ENCODE measurements at places on chromosomes 3 and 15.

- no peak for DNase-seq
These were observed 22.7 kb upstream of the IREB2 start for GRCh38 chr15:78415284-78415683.

GRCh38 chr3:31291818-31292217, 240.9 kb upstream of the STT3B start:
- no peak for DNase-seq

GRCh38 chr3:144229953-144230352, 258.3 kb downstream of the DIPK2A start:
- DNase-seq = no peak

GRCh38 chr15:41341519-41341918, 8.8 kb downstream of the NUSAP1 start:
- no peak for DNase-seq

DNA sequence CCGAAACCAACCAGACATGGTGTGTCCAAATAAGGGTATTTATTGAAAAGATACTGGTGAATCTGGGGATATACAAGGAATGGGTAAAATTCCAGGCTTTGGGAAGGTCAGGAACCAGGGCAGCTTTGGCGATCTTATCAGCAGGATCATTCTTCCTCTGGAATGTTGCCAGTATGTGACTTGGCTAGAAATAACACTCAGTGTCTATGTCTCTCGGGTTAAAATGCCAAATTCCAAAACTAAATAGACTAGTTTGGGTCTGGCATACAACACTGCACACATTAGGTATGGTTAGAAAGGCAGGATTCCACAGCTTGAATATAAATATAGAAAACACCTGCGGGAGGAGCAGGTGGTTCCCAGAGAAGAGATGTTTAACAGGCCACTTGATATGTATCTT, 220.2 kb upstream of the CD96 start:
- DNase-seq = no peak

- no peak for DNase-seq
These were observed 34.7 kb downstream of the EPHB1 start for GRCh38 chr3:134829721-134830120.

DNA sequence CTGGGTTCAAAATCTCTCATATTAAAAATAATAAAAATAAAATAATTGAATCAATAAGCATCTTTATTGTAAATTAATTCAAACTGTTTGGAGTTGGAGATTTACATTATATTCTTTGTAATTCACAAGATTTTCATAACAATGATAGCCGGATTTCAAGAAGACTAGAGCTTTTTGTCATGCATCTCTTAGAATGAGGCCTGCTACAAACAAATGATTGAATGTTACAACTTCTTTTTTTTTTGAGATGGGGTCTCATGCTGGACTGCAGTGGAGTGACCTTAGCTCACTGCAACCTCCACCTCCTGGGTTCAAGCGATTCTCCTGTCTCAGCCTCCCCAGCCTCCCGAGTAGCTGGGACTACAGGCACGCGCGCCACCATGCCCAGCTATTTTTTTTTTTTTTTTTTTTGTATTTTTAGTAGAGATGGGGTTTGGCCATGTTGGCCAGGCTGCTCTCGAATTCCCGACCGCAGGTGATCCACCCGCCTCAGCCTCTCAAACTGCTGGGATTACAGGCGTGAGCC, 3.5 kb downstream of the SLTM start:
- DNase-seq = no peak

GRCh38 chr3:33914212-33914611, 115.8 kb downstream of the PDCD6IP start:
- no peak for DNase-seq

- no peak for DNase-seq
These were observed 355.7 kb downstream of the SOX2 start for GRCh38 chr3:182067423-182067822.

DNA sequence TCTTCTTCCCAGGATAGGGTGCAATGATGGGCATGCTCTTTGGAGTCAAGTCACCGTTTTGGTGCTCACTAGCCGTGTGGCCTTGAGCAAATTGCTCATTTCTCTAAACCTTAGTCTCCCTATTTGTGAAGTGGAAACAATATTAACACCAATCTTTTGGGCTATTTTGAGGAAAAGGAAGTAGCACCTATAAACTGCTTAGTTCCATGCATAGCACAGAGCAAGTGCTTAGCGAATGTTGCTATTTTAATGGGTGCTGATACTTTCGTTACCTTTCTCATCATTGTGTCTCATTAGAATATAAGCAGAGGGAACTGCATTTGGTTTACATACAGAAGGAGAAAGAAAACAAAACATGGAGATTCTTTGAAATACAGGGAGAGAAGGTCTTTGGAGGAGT, 66.1 kb downstream of the BOC start:
- DNase-seq = no peak

DNA sequence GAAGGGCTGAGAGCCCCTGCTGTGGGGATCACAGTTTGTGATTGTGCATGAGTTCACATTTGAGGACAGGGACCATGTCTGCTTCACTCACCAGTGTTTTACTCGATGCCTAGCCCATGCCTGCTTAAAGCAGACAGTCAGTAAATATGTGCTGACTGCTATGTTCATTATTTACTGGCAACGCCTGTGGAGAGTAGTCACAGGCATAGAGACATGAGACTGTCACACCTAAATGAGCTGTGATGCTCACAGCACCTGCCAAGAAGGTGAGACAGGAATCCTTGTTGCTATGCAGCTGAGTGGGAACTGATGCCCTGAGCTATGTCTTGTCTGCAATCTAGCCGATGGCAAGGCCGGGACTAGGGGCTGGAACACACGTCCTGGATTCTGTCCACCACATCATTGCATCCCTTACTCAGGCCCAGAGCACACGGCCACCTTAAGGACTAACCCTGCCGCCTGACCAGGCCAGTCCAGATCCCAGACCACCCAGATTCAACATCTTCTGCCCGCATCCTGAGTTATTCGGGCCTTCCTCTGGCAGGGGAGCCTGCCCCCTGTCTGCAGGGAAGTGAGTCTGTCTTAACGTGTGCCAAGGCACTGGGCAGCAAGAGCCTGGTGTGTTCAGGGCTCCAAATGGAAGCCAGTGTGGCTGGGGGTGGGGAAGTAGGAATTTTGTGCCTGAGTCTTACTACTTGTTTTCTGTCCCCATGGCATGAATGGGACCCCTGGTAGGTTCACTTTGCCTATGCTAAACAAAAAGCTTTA, 44.8 kb downstream of the FGD5 start:
- no peak for DNase-seq

DNA sequence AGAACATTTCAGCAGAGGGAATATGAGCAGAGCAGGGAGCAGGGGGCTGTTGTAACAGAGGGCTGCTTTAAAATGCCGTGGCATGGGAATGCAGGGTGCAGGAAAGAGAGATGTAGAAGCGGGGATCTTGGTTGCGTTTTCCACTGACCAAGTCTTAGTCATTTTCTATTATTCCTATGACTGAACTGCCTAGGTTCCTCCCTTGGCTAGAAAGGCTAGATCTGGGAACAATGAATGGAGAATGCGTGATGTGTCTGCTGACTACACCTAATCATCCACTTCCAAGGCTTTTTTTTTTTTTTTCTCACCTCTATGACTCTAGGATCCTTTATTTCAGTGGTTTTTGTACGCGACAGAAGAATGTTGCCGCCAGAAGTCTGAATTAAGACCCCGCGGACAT, 607.4 kb upstream of the TBL1XR1 start:
- no peak for DNase-seq

DNA sequence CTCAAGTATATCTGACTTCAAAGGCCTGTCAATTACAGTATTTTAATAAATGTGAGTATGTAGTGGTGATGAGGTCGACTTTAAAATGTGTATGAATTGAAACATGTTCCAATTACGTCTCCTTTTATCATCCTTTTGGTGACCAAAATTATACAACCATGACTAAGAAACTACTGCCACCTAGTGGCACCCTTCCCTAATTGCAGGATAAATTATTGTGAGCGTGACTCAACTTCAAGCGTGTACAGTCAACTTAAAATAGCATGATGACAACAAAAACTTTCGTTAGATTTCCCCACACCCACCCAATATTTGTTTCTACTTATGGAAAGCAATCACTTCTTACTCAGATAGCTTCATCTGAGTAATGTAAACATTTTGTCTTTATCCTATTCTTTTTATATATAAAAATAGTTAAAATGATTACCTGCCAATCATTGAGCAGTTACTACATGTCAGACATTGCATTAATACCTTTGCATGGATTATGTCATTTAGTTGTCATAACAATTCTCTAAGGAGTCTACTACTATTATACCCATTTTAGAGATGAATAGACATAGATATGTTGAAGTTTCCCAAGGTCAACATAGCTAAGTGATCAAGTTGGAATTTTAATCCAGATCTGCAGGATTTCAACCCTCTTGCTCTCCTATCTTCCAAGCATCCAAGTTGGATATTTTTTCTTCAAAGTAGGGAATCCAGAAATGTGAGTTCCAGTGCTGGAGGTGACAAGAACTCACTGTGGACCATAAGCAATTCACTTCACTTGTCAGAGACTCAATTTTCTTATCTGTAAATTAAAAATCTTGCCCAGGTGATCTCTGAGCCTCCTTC, 106.0 kb downstream of the MEX3B start:
- peak; percentile 63 for DNase-seq

DNA sequence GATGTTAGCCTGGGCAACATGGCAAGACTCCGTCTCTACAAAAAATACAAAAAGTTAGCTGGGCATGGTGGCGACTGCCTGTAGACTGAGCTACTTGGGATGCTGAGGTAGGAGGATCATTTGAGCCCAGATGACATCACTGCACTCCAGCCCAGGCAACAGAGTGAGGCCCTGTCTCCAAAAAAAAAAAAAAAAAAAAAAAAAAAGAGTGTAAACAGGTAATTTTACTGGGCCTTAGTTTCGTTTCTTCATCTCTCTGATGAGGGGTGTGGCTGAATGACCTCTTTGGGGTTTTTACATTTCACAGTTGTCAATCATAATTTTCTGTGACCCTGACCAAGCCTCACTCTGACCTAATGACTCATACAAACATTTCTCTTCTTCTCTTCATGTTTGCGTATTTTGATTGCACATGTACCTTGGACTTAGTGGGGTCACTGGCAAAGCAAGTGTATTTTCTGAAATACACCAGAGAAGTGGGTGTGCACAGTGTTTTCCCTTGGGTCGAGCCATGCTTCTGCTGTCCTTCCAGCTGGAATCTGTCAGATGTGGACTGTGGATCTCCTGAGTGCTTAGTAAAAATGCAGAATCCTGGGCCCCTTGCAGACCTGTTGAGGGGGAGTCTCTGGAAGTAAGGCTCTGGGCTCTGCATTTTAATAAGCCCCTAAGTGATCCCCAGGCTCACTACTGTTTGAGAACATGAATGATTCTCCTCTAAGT, 140.5 kb downstream of the FNDC3B start:
- peak; percentile 71 for DNase-seq

DNA sequence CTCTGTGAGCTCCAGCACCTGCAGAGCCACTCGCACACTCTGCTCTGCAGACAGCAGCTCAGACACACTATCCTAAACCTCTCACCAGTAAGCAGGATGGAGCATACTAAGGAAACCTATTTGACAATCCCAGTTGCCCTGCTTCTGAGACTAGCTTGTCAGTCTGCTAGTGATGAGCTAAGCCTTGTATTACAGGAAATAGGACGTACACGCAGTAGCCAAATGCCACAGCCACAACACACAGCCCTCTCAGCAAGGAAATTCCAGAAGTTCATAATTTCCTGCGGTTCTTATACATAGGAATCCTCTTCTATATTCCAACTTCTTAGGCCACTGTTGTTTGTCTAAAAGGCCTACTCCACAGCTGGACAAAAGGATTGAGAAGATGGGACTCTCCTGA, 74.5 kb downstream of the MYLK start:
- no peak for DNase-seq

- peak; percentile 93 for DNase-seq
These were observed 2.8 kb downstream of the C15orf39 start for GRCh38 chr15:75204340-75205063.

DNA sequence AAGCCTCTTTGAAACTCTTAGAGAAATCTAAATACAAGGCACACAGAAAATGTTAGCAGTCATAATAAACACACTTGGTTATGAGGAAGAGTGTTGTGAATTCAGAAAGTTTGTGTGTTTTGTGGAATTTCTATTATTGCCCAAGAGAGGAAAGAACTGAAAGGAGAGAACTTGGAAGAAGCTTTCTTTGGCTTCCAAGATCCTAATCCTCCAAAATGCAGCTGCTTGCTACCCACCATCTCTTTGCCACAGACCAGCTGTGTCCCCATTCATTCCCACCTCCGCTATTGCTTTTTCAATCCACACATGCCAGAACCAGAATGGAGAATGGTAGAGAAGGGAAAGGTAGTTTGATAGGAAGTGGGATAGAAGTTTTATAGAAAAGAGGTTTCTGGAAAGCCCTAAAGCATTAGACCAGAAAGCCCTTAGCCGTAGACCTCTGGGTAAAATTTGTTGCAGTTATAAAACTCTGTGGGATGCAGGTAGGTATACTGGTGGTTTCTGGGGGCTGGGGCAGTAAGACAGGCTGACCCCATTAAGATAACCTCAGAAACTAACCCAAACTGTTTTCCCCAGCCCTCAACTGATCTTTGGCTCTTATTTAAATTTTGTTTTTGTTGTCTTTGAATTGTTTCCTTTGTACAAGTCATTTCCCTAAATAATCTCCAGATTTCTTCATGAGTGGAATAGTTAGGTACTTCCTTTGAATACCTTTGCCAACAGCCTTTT, 108.5 kb downstream of the FILIP1L start:
- peak; percentile 28 for DNase-seq

- no peak for DNase-seq
These were observed 394.6 kb downstream of the ZNF385D start for GRCh38 chr3:21356402-21356801.

GRCh38 chr15:43519196-43519595, 1.8 kb downstream of the MAP1A start:
- DNase-seq = no peak

GRCh38 chr3:72664184-72664975, 183.9 kb downstream of the SHQ1 start:
- DNase-seq = no peak

DNA sequence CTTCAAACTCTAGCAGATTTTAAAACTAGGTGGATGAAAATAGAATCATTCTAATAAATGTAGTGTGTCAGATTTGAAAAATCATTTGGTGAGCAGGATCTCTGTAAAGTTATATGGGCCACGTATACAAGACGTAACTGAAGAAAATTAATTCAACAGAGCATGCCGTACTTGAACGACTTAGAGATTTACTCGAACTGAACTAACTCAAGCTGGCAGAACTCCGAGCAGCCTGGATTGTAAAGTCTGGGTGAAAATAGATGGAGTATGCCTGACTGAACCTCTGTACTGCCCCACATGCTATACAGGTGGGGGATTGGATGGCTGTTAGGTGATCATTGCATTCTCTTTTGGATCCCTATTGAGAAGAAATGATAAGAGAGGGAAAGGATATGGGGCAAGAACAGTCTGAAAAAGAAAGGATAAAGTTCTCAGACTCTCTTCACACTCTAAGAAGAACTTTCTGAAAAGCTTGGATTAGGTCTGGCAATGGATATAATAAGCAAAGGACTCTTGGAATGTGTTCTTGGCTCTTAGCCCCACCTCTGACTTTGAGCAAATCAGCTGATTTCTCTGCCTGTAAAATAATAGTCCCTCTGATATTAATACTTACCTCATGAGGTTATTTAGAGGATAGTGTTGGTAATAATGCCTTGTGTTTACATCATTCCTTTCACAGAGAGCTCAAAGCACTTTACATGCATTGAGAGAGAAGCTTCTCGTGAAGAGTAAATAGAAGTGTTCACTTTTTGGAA, 147.5 kb downstream of the FILIP1L start:
- DNase-seq = no peak

GRCh38 chr3:164326714-164327113, 751.6 kb downstream of the SI start:
- DNase-seq = no peak

- no peak for DNase-seq
These were observed 14.9 kb upstream of the DPH6 start for GRCh38 chr15:35560870-35561269.

- DNase-seq = peak; percentile 89
These were observed 4.6 kb upstream of the SKIL start for GRCh38 chr3:170352936-170353335.

Measured in suppressor macrophage treated with lipopolysaccharide for 4 hours (primary cell).